NCI-H1436 treated with DMSO at 0.1 percent for 48 hours (cell line): ENCODE measurements at places on chromosomes 16 and 17.
A peak's percentile ranks its signal among the peaks of the same experiment; 100 is the strongest.

DNA sequence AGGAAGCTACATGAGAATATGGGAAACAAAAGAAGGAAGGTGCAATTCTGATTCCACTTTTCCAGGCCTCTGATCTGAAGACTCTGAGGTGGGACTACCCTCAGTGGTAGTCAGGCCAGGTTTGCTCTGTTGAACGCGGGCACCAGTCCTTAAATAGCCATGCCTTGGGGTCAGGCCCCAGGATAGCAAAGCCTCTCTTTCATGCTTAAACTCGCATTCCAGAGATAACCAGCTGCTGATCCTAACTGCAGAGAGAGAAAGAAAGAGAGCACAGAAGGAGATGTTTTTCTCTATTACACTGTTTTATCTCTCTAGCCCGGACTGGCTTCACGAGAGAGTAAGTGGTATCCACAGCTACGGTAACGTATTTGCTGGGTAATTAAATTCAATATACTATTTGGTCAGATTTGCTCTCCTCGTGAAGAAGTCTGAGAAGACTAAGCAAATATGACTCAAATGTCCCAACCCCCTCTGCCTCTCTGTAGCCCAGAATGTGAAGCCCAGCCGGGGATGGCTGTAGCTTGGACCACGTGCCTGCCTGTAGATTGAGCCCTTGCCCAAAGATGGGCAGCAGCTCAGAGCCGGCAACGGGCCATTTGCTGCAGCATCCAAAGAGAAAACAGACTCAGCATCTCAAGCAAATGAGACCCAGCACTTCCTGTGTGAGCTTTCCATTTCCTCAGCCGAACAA lies 122.2 kb downstream of the SMG6 start:
- DNase-seq = no peak

- DNase-seq = no peak
Observed at GRCh38 chr16:66428682-66429251, 1.7 kb downstream of the BEAN1 start.

- DNase-seq = no peak
Observed at GRCh38 chr16:84156342-84156784, 11.3 kb downstream of the DNAAF1 start.

DNA sequence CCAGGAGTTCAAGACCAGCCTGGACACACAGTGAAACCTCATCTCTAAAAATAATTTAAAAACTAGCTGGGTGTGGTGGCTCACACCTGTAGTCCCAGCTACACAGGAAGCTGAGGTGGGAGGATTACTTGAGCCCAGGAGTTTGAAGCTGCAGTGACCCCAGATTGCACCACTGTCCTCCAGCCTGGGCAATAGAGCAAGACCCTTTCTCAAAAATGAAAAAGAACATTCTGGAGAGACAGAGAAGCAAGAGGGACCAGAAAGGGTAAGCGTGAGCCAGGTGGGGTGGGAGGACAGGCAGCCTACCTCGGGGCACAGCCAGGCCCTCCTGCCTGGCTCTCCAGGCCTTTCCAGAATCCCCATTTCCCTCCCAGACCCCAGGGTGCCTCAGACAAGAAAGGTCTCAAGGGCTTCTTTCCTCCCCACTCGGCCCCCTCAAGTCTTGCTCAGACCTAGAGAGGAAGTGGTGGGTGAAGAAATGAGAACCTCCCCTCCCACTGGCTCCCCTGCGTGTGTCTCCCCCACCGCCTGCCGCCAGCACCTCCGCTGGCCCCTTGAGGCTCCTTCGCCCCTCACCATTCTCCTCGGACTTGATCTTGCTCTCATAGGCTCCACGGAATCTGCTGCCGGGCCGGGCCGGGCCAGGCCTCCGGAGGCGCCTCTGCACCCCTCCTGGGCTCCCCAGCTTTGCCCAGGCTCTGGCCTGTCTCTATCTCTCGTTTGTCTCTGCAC lies 503 bp downstream of the C16orf54 start:
- no peak for DNase-seq

DNA sequence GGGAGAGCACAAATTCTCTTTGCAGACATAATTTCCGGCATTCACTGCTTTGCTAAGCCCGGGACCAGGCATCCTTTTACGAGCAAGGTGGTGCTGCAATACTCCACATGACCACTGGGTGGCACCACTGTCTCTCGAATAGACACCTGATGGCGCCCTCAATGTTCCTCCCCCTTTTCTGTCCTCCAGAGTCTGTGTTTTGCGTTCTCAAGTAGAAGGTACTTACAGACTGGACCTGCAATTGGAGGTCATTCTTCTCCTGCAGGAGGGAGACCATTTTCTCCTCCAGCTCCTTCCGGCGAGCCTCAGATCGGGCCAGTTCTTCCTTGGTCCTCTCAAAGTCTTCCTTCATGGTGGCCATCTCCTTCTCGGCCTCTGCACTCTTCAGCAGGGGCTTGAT lies 45.2 kb downstream of the MYH13 start:
- DNase-seq = peak; percentile 21

- no peak for DNase-seq
Observed at GRCh38 chr17:34173241-34173640, 81.8 kb upstream of the CCL2 start.

DNA sequence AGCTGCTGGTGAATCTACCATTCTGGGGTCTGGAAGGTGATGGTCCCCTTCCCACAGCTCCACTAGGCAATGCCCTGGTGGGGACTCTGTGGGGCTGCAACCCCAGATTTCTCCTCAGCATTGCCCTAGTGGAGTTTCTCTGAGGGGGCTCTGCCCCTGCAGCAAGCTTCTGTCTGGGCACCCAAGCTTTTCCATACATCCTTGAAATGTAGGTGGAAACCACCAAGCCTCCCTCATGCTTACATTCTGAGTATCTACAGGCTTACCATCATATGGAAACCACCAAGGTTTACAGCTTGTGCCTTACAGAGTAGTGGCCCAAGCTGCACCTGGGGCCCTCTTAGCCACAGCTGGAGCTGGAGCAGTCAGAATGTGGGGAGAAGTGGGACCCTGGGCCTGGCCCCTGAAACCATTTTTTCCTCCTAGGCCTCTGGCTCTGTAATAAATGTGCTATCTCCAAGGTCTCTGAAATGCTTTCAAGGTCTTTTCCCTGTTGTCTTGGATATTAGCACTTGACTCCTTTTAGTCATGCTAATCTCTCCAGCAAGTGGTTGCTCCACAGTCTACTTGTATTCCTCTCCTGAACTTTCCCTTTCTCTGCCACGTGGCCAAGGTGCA lies 19.6 kb upstream of the DLX3 start:
- DNase-seq = no peak

DNA sequence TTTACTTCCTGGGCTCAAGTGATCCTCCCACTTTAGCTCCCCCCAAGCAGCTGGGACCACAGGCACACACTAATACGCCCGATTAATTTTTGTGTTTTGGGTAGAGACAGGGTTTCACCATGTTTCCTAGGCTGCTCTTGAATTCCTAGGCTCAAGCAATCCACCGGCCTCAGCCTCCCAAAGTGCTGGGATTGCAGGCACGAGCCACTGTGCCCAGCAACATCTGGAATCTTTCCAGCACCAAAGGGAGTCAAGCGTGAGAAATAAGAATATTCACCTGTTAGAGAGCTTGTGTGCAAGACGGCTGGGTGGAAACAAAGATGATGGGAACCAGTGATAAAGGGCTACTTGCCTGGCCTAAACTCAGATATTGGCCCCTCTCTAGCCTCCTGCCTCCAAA lies 14.2 kb upstream of the ALOX12B start:
- no peak for DNase-seq

- no peak for DNase-seq
Observed at GRCh38 chr17:82084373-82085030, 13.5 kb downstream of the FASN start.

DNA sequence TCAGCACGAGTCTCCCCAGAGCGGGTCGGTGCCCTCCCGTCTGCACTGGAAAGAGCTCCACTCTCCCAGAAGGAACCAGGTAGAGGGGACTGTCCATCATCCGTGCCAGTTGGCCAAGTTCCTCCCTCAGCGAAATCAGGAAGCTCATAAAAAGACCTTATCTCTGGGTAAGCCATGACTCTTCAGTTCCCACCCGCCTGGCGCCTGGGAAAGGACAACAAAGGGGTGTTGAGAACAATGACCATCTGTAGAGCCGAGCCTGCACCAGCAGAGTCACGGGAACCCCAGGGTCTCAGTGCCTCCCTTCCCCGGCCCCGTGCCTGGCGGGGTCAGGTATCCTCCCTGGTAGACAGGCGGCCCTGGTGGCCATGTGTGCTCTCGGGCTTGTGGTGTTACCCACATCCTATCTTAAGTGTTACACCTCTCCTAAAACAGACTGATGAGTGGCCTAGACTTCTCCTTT lies 190.7 kb downstream of the AXIN2 start:
- DNase-seq = no peak

- DNase-seq = no peak
Observed at GRCh38 chr17:3724378-3725077, 825 bp downstream of the HASPIN start.

DNA sequence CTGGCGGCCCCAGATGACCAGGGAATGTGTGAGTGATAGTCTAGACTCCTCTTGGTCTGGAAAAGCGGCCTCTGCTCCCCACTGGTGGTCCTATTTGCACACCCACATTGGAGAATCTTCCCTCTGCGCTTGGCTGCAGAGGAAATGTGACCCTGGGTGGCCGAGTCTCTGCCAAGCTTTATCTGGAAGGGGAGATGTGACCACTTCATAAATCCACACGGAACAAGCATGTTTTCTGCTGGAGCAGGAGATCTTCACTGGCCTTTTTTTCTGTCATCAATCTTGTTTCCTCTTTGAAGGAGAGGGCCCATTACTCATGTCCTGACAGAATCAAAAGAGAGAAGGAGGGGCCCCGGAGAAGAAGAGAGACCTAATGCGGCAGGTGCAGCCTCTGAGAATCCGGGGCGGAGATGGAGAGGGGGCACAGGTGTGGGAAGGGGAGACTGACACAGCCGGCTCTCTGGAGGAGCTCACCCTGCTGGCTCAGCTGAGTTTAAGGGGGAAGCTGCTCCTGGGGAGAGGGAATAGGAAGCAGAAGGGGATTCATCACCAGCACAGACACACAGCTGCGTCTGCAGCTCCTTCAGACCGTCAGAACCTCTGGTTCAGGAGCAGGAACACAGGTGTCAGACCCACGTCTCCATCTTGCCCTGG lies 116.3 kb downstream of the SOX9 start:
- DNase-seq = peak; percentile 84

DNA sequence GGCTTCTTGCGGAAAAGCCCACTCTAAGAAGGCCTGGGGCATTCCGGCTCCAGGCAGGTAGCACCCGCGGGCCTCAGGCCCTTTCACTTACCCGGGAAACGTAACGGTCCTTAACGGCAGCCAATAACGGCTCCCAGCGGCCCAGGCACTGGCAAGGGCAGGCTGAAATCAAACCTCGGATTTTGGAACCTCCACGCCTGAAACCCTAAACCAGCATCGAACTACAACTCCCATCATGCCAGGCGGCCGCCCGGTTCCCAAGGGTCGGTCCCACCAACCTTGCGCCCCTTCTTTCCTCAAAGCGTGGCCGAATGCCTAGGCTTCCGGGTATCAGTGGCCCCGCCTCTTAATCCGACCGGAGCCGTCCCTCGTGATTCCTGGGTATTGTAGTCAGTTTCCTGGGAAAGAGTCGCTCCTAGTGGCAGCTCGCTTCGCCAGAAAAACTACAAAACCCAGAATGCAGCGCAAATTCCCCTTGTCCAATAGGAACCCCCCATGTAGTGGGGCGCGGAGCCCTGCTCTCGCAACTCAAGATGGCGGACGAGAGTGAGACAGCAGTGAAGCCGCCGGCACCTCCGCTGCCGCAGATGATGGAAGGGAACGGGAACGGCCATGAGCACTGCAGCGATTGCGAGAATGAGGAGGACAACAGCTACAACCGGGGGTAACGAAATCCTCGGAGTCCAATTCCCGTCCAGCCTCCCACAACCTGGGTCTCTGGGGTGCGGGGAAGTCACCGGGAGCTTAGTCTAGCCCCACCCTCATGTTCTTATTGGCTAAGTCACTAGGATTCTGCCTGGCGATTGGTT lies at the start of gene NMT1:
Gene NMT1 (plus strand): TSS at position 521 of the 809 bp plus-strand sequence. CDS start 13 bp downstream, at position 534.
- peak; percentile 100 for DNase-seq

DNA sequence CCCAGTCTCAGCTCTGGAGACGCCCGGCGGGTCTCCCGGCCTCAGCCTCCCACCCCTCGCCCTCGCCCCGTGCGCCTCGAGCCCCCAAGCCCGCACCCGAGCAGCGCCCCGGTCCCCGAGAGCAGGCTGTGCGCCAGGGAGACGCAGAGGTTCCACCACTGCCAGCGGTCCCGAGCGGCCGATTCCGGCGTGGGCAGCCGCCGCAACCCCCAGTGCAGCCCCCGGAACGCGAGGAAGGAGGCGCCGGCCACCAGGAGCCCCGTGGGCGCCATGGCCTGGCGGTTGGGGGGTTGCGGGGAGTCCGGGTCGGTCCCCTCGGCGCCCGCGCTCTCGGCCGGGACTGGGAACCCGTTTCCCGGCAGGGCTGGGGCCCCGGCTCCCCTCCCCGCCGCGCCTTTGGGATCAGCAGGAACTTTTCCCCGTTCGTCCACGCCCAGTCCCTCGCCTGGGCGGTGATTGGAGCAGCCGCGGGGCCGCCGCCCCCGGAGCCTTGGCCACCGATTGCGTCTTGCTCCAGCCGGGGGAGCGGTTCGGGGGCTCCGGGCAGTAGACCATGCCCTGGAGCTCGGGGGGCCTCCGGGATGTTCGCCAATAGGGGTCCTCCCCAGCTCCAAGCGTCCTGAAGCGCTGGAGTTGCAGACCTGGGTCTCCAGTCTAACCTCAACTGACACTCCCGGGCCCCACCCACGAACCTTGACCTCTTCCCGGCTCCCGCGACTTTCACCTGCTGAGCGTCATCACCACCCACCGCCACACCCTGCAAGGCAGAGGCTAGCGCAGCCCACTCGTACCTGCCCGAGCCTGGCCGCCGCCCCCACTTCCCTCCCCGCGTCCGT lies at the start of gene TLCD2:
Gene TLCD2 (minus strand): TSS at position 407 of the 836 bp plus-strand sequence. CDS start 135 bp downstream, at position 272.
- no peak for DNase-seq

- DNase-seq = no peak
Observed at GRCh38 chr17:58402047-58402446, 15.3 kb downstream of the RNF43 start.

GRCh38 chr16:78288888-78289287 lies 189.4 kb downstream of the WWOX start:
- DNase-seq = no peak

DNA sequence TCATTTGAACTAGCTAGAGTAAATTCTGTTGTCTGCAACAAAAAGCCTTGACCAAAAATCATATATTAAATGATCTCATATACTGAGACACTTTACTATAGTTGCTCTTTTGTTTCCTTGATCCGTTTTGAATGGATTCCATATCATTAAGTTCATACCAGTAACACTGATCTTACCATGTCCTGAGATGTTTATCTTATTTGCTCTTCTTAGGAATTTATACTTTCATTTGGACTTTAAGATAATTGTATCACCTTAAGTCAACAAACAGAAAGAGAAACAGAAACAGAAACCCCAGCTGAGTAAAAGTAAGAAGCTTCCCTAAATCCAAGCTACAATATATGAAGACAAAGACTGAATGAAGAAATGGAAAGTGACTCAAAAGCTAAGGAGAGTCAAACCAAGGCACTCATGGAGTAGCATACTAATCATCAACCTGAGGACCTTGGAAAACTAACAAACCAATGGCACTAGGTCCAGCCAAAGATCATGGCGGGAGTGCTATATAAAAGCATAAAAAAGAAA lies 106.5 kb upstream of the COX10 start:
- no peak for DNase-seq

GRCh38 chr17:78337244-78338109 lies 22.4 kb downstream of the SOCS3 start:
- no peak for DNase-seq
